ENCODE measurements at places on chromosomes 7 and 10.

DNA sequence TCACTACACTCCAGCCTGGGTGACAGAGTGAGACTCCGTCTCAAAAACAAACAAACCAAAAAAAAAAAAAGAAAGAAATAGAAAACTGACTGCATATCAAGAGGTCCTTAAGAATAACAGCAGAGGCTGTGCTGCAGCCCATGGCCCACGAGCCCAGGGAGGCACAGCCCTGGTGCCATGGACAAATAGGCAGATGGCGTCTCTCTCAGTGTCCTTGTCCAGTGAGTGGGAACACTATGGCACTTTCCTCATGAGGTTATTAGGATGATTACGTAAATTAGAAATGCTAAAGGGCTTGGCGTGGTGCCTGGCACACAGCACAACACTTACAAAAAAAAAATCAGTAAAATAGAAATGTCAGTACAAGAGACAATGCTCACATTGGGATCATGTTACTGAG is 33.4 kb upstream of the PFKP start:
- no peak for DNase-seq

DNA sequence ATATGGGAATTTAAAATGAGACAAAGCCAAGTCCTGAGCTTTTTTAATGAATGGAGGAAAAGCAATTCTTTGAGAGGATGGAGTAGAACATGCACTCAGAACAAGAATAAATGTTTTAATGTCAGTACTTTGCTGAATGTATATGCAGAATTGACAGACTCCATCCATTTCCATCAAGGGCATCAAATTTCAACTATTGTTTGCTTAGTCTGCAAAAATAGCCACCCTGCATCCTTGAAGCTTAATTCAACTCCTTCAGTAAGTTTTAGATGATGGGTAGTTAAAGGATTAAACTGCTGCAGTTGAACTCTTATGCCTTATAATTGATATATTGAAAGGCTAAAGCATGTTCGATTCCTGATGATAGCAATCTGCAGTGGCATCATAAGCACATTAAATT is 99.7 kb upstream of the IFRD1 start:
- no peak for DNase-seq

DNA sequence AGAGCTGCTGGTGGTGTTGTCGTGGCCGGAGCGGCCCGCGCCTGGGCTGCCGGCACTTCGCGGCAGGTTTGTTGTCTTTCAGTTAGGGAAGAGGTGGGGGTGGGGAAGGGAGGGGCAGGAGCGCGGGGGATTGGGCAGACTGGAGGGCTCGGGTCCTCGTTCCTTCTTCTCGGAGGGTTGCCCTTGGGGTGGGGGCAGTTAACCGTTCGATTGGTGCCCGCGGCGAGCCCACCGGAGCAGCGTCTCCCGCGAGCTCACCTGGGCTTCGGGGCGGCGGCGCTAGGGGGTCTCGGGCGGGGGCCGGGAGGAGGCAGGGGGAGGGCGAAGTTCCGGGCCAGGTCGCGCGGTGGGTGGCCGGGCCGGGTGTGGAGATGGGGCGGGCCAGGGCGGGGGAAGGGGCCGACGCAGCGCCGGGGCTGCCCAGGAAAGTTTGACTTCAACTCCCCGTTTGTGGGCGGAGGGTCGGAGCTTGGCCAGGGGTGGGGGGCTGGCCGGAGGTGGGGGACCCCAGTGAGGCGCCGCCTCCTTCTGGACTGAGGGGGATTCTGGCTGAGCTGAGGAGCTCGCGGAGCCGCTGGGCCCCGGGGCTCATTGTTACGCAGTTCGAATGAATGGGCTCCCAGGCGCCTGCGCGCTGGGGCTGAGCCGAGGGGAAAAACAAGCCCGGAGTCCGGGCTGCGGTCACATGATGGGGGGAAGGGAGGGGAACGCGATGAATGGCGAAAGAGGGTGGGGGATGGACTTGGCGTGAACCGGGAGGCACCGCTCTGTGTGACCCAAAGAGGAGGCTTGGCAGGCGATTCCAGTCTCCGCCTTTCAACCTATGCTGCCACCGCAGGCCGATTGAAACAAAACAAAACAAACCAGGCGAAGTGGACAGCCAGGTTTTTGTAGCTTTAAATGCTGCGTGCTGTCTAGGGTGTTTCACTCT is 582 bp downstream of the HBP1 start:
- DNase-seq: peak; percentile 94

- DNase-seq: no peak
Observed at GRCh38 chr7:42476255-42476654, 239.2 kb upstream of the GLI3 start.

All from NCI-H2107 (cell line).